ENCODE measurements at places on chromosomes 3 and 15.

DNA sequence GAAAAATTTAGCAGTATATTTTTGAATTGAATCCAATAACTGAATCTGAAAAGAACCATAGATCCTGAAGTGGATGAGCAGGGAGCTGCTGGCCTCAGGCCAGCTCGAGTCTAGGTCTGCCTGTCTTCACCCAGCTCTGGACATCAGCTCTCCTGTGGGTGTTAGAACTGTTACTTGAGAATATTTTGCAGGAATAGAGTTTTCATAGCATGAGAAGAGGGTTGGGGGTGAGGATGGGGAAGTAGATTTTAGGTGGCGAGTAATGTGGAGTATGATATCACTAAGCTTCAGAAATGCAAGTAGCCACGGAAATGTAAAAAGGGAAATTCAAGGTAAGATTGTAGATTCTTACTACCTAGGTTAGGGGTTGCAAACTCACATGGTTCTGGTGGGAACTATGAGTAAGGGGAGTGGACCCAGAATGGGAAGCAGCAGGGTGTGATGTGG is 6.2 kb downstream of the RAB8B start:
- no peak for DNase-seq

- DNase-seq = no peak
Observed at GRCh38 chr15:99473981-99474906, 91.5 kb upstream of the MEF2A start.

DNA sequence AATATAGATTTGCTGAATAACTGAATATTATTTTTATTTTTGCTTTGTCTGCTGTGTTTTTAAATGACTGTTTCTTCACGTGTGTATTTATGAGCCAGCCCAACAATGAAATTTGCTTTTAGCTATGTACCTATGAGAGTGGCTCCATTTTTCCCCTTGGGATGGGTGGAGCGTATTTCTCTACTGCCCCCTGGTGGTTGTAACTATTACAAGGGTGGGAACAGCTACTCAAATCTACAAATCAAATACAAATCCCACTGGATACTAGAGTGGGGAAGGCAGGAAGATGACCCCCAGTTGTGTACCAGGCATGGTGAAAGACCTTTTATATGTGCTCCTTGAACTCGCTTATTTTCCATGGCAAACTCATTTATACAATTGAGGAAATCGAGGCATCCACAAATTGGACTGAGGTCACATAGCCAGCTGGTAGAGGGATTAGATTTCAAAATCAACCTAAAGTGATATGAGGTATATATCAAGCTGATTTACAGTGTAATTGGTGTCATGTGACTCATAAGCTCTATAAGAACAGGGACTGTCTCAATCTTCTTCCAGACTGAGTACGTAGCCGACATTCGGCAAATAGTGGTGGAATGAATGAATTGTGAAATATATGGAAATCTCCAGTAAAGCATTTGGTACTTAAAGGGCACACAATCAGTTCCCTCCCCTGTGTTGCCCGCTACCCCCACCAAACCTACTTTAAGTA is 69.5 kb upstream of the VEPH1 start:
- DNase-seq = no peak

DNA sequence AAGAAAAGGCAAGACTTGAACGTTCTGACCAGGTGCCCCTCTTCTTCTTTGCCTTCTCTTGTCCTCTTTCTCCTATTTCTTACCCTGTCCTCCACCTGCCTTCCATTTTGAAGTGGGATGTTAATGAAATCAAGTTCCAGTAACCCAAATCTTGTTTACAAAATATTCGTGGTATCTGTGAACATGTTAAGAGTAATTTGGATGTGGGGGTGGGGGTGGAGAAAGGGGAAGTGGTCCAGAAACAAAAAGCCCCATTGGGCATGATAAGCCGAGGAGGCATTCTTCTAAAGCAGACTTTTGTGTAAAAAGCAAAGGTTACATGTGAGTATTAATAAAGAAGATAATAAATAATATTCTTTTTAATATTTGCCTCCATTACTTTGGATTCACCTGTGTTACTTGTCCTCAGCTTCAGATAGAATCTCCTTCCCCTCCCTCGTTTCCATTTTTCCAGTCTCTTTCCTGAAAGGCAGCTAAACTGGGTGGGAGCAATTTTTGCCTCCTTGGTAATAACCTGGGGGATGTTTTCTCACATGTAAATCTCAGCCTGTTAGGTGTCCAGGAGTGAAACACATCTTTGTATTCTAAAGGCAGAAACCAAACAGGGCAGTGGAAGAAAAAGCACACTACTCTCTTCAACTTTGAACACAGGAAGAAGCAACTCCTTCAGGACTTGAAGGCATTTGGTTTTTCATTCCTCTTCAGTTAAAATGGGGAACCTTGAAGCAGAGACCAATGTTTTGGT is 3.2 kb downstream of the CHST2 start:
- DNase-seq = no peak

- DNase-seq = no peak
Observed at GRCh38 chr15:74410502-74410901, 23.3 kb downstream of the SEMA7A start.

- no peak for DNase-seq
Observed at GRCh38 chr3:46646700-46647099, 34.4 kb downstream of the FAM240A start.

- DNase-seq = no peak
Observed at GRCh38 chr3:128488991-128489673, 3.9 kb downstream of the GATA2 start.

GRCh38 chr3:63370094-63370493 is 92.0 kb downstream of the SYNPR start:
- DNase-seq = no peak

- DNase-seq = no peak
Observed at GRCh38 chr3:14278799-14279625, 100.4 kb downstream of the LSM3 start.

GRCh38 chr15:66505818-66506217 is 692 bp downstream of the ZWILCH start:
- no peak for DNase-seq

DNA sequence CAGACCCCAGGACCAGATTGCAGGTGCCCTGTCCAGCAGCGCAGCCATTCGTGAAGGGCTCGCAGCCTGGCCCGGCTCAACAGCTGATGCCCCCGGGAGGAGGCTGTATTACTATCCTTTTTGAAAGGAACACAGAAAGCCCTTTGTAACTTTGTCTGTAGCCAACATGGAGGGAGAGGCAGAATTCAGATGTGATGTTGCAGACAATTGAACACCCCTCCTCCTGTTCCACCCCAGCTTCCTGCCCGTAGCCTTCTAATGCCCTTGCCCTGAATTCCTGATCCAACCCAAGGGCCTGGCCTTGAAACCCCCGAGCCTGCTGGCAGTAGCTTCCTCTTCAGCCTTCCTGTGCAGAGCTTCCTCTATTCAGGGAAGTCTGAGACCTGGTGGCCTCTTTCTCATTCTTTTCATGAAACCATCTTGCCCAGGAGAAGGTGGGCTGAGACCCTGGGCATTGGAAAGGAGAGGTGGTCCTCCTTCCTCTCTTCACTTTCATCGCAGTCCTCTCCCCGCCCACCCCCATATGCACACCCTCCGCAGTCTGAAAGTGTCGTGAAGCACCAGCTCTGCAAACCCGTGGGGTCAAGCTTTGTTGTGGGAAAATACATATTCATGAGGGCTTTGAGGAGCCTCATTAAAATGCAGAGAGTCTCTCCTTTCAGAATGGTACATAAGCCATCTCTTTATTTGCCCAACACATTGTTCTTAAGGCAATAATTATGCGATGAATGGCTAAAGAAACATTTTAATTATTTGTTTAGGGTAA is 109.2 kb downstream of the APBA2 start:
- no peak for DNase-seq

DNA sequence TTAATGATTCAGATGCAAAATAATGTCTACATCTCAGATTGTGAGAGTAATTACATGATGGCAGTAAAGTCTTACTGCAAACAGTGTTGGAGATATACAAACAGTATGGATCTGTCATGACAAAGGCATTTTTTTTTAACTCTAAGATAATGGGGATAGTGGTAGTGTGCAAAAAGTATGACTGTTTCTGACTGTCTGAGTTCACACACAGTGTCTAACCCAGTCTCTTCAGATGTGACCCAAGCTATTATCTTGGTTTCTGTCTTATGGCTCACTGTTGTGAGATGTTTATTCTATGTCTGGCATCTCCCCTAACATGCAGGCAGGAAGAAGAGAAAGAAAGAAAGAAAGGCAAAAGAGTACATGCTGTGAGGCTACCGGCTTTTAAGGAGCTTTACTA is 17.0 kb downstream of the RPL39L start:
- no peak for DNase-seq

DNA sequence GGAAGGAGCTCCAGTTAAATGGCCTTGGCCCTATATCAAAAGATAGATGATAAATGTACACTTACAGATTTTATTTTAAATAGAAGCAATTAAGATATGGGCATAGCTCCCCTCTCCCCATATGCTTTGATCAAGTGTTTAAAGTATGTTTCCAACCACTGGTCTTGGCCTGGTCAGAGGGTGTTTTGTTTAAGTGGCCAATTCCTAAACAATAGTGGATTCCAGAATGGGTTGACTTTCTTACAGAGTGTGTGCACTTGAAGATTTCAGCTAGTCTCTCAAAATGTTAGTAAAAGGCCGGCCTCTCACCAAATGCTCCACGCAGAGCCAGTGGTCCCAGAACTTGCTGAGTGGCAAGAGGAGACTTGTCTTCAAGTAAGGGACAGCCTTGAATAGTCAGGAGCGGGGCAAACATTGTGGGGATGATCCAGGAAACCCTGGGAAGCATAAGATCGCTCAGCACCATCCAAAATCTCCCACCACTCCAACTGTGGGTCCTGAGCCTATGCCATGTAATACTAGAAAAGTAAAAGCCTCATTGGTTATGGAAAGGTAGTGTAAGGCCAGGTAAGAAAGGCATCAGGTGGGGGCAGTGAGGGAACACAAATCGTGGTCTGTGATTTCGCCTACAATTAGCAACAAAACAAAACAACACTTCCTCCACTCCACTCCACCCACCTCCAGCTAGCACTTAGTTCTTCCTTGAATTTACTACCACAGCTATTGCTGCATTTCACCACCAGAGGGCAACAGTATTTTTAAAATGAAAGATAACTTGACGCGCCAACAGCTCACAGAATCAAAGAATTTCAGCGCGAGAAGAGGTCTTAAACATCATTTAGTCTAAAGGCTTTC is 4.8 kb downstream of the RARRES1 start:
- DNase-seq = no peak

Measured in fibroblast of skin of left biceps (primary cell).